GM04504 (cell line): ENCODE measurements at places on chromosomes 2 and 18.

GRCh38 chr18:75545189-75545588, 117.7 kb upstream of the SMIM21 start:
- no peak for DNase-seq

DNA sequence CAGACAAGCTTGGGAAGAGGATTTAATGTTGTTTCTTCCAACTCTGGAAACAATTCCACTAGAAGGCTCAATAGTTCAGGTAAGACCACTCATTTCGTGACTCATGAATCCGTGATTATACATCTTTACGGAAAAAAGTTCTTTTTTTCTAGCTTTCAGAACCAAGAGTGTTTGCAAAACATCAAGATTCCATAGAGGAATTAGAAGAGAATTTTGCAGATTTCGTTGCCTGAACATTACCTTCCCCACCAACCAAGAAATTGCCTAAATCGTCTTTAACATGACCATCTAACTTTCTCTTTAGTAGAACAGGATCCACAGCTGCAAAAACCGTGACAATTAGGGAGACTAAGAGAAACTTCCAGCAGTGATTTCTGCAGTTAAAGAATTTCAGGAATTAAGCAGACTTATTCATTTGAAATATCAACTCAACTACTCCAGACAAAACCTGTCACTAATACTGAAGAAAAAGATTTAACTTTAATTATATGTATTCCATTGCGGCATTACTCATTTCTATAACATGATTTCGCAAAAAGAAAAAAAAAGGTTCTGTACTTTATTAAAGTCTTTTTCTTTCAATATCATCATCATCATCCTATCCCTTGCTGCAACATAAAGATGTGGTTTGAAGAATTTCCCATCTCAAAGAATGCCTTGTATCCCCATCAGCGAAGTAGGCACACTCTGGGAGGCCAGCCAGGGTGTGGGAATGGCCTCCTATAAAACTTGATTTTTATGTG, 1.9 kb upstream of the NAB1 start:
- DNase-seq: no peak

- DNase-seq: peak; percentile 86
Measured at GRCh38 chr2:242031481-242032019, 162.0 kb downstream of the RTP5 start.

- no peak for DNase-seq
Measured at GRCh38 chr2:219476652-219477151, 22.0 kb upstream of the GMPPA start.

GRCh38 chr2:44087036-44087713, 81.5 kb upstream of the PPM1B start:
- peak; percentile 35 for DNase-seq

DNA sequence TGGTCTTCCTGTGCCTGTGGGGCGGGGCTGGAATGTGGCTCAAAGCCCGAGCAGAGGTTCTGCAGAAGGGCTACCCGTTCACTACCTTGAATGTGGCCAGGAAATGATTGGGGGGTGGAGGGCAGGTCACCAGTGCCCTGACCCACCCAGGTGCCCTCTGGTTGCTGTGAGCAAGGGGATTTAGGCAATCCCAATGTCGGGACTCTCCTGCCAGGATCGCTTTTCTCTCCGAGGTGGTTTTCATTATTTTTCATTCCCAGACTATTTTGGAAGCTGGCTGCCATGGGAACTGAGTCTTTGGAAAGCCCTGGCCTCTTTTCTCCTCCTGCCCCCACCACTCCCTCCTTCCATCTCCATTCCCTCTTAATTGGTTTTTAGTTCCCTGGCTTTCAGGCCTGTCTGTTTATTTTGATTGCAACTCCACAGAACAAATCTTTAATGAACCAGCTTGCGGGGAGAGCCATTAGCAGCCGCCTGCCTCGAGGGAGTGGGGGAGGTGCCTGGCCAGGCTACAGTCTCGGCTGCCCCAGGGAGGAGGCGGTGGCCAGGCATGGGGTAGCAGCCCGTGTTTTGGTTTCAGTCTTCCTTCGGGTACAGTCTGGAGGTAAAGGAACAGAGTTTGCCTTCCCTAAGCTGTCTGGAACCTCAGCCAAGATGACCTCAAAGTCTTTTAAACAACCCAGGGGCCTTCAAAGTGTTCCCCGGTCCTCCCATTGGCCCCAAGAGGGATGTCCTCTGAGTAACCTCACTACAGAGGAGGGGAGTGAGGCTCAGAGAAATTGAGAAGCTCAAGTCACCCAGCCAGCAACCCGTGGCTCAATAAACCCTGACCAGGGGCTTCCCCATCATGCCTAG, 114.4 kb upstream of the HAAO start:
- no peak for DNase-seq
